Activated B cell treated with CpG ODN at 0.5 μM for 24 hours (primary cell): ENCODE measurements at places on chromosomes 2 and 18. TPM values are rescaled to one million over a fixed set of nuclear protein-coding genes. Genes with fewer than 3 reads are reported as not detected.
A peak's percentile ranks its signal among the peaks of the same experiment; 100 is the strongest.

- no peak for DNase-seq
Measured at GRCh38 chr2:138021154-138021553, 56.9 kb downstream of the HNMT start.

GRCh38 chr2:152611458-152612231 lies 105.6 kb downstream of the PRPF40A start:
- DNase-seq, result peak; percentile 15

ATL2 gene
- 40.0 and 43.2 TPM in 2 replicates for total RNA-seq

KCNK3 gene
- total RNA-seq, result not detected in 2 replicates

GPR35 gene
- 1.6 TPM in 2 replicates for total RNA-seq

- DNase-seq, result no peak
Measured at GRCh38 chr2:25131567-25132298, 36.6 kb downstream of the POMC start.

EHD3 gene
- 38.1 and 40.3 TPM in 2 replicates for total RNA-seq

DNA sequence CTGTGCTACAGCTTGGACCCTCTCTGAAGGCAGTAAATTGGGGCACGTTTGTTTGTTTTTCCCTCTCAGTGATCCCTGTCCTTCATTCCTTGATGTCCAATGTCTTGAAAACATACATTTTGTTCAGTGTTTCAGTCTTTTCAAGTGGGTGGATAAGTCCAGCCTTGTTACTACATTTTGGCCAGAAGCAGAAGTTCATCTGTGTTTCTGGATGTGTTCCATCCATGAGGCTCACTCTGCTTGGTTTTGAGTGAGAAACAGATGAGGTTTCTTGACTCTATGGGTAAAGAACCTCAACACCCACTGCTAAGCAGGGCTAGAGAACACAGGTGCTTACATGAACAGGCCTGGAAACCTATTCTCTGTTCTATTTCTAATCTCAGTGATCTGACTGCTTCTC lies 74.5 kb upstream of the RFX8 start:
- DNase-seq, result no peak
